Stomach (tissue), 19 donors: ENCODE measurements at places on chromosomes 7 and 10. TPM values are rescaled to one million over a fixed set of nuclear protein-coding genes. Genes with fewer than 3 reads are reported as not detected.
A peak's percentile ranks its signal among the peaks of the same experiment; 100 is the strongest.

DNA sequence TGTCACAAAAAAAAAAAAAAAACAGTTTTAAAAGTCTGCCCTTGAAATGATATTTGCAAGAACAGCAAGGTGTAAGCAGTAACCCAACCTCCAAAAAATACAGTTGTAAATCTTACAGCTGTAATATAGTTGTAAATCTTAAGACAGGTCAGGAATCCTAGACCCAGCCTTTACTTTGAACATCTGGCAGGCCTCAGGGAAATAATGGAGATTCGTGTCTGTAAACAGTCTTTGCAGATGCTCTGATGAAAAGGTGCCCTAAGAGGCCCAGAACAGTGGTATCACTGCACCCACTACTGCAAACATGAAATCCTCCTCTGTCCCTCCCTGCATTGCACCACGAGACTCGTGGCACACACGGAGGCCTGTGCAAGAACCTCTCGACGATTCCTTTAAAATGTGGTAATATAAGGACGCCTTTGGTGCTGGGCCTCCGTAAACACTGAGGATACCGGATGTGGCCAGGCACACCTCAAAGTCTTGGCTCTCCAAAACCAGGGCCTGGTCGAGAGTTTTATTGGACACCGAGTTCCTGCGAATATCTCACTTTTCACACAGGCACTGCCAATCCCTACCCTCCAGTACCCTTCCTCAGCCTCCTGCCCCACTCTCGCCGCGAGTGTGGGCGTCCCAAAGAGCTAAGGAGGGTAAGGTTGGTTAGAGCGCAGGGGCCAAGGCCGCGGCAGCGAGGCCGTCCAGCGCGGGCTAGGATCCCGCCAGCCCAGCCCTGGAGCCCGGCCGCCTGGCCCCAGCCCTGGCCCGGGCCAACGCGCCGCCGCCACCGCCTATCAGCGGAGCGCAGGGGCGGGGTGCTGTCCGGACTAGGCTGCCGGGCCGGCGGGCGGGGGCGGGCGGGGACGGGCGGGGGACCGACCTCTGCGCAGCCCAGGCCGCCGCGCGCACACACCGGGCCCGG is at the start of gene REEP3:
TSS of gene REEP3 (plus strand) at position 902 of the 916 bp plus-strand sequence. CDS start 145 bp downstream, outside the sequence.
- peak within 1 kb of the TSS; percentile 100 for H3K27ac ChIP-seq
- DNase-seq, result peak; percentile 78
- H3K27me3 ChIP-seq, result no peaks in the 10 kb centered on the region

CLDN3 gene
- 0.45 TPM for total RNA-seq

DNA sequence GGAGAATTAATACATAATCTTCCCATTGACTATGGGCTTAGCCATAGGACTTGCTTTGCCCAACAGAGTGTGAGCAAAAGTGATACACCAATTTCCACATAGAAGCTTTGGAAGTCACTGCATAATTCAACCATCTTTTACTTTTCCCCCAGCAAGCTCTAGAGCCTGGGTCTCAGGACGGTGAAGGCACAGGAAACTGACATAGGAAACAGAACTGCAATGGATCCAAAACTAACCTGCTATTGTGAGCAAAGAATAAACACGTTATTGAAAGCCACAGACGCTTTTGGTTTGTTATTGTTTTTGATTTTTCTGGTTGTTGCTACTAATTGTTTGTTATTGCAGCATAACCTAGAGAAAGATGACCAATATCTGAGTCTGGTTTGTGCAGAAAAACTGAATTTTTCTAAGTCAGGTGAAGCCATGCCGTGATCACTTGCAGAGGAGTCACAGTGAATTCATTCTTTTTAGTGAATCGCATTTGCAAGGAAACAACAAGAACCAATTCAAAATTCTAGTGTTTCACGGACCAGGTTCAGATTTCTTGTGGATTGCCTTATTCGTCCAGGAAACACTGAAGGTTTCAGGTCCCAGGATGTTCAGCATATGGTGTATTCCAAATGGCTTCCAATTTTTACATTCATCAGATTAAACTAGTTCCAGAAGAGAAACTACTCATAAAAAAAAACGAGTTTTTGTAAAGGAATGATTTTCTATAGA is 52.8 kb downstream of the CUBN start:
- no peak overlapping the region for H3K4me3 ChIP-seq
- H3K27me3 ChIP-seq, result no peaks in the 10 kb centered on the region
- no peaks in the 10 kb centered on the region for H3K36me3 ChIP-seq
- DNase-seq, result no peak
- peak overlapping the region; percentile 16 for H3K27ac ChIP-seq
- H3K4me1 ChIP-seq, result no peaks in the 10 kb centered on the region

DNA sequence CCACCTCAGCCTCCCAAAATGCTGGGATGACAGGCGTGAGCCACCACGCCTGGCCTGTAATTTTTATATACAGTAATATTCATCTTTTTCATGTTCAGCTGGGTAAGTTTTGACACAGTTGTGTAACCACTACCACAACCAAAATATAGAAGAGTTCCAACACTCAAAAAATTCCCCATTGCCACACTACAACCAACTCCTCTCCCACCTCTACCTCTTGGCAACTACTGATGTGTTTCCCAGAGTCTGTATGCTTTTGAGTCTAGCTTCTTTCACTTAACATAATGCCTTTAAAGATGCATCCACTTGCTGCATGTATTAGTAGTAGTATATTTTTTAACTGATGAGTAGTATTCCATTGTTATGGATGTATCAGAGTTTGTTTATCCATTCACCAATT is 90.7 kb downstream of the SRPK2 start:
- no peak for DNase-seq
- no peaks in the 10 kb centered on the region for H3K36me3 ChIP-seq
- no peak overlapping the region for H3K4me3 ChIP-seq
- no peak overlapping the region for H3K27ac ChIP-seq
- H3K27me3 ChIP-seq, result no peaks in the 10 kb centered on the region
- no peaks in the 10 kb centered on the region for H3K4me1 ChIP-seq

HOXA2 gene
- 1.2 TPM for total RNA-seq

TEX36 gene
- not detected for total RNA-seq

- H3K27ac ChIP-seq, result no peak overlapping the region
- H3K4me1 ChIP-seq, result peaks cover 29% of the 10 kb centered on the region
- DNase-seq, result peak; percentile 49
- no peaks in the 10 kb centered on the region for H3K27me3 ChIP-seq
- no peak overlapping the region for H3K4me3 ChIP-seq
- H3K36me3 ChIP-seq, result no peaks in the 10 kb centered on the region
Measured at GRCh38 chr10:70512149-70512639, 33.6 kb downstream of the PALD1 start.

DNA sequence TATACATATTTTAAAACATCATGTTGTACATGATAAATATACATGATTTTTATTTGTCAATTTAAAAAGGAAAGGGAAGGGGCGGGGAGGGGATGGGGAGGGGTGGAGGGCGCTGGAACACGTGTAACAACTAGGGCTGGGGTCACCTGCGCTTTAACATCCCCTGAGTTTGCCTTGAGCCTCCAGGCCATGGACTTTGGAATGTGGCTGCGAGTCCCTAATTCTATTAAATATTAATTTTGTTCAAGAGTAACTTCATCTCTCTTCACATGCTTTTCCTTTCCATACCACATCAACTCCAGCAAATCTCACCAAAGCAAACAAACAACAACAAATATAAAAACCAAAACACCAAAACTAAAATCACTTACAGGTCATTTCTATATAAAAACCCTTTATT is 10.6 kb downstream of the IFIT5 start:
- no peak overlapping the region for H3K4me3 ChIP-seq
- no peak for DNase-seq
- no peaks in the 10 kb centered on the region for H3K4me1 ChIP-seq
- no peaks in the 10 kb centered on the region for H3K27me3 ChIP-seq
- no peak overlapping the region for H3K27ac ChIP-seq
- peaks cover 14% of the 10 kb centered on the region for H3K36me3 ChIP-seq
